ENCODE measurements at places on chromosomes 5 and 9.

GRCh38 chr9:133129001-133129795 is 8.2 kb upstream of the RALGDS start:
- no peak for DNase-seq

- no peak for DNase-seq
Observed at GRCh38 chr5:155004138-155004744, 9.3 kb upstream of the KIF4B start.

- DNase-seq: no peak
Observed at GRCh38 chr5:41176952-41177351, 36.4 kb downstream of the C6 start.

- no peak for DNase-seq
Observed at GRCh38 chr5:169706758-169707450, 69.8 kb downstream of the DOCK2 start.

- DNase-seq: no peak
Observed at GRCh38 chr9:90014421-90014820, 409.6 kb downstream of the GADD45G start.

GRCh38 chr9:131707733-131708157 is 32.1 kb downstream of the RAPGEF1 start:
- DNase-seq: no peak

GRCh38 chr9:131082774-131083512 is 13.4 kb upstream of the AIF1L start:
- DNase-seq: no peak

GRCh38 chr9:103410059-103410458 is 414.9 kb downstream of the CYLC2 start:
- DNase-seq: no peak

- no peak for DNase-seq
Observed at GRCh38 chr9:98022447-98022846, 34.1 kb upstream of the NANS start.

GRCh38 chr9:96169484-96169883 is 132.5 kb downstream of the HSD17B3 start:
- no peak for DNase-seq

DNA sequence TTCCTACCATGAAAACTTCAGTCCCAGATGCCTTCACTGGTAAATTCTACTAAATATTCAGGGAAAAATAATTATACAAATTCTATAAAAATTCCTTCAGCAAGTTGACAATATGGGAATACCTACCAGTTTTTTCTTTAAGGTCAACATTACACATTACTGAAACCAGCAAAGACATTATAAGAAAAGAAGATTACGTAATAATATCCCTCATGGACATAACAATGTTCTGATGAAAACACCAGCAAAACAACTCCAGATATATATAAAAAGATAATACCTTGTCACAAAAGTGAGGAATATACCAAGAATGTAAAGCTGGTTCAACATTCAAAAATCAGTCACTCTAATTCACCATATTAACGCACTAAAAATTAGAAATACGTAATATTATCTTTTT is 507.9 kb downstream of the DMRTA1 start:
- DNase-seq: no peak

GRCh38 chr5:54538156-54538555 is 20.6 kb downstream of the SNX18 start:
- no peak for DNase-seq

DNA sequence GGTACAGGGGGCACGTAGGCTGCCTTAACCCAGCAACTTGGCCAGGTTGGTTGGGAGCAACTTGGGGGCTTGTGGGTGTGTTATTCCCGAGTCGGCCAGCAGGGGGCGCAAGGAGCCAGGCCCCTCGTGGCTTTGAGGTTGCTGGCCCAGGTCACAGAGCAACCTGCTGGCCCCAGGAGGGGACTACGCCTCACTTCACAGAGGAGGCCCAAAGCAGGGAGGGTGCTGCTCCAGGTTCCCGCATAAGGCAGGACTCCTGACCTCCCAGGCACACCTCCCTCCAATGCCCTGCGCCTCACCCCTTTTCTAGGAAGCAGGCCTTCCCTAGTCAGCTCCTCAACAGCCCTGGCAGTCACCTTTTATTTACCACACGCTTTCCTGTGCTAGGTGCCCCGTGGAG is 18.1 kb downstream of the KYAT1 start:
- peak; percentile 83 for DNase-seq

- no peak for DNase-seq
Observed at GRCh38 chr9:131271506-131271931, 4.8 kb downstream of the FAM78A start.

DNA sequence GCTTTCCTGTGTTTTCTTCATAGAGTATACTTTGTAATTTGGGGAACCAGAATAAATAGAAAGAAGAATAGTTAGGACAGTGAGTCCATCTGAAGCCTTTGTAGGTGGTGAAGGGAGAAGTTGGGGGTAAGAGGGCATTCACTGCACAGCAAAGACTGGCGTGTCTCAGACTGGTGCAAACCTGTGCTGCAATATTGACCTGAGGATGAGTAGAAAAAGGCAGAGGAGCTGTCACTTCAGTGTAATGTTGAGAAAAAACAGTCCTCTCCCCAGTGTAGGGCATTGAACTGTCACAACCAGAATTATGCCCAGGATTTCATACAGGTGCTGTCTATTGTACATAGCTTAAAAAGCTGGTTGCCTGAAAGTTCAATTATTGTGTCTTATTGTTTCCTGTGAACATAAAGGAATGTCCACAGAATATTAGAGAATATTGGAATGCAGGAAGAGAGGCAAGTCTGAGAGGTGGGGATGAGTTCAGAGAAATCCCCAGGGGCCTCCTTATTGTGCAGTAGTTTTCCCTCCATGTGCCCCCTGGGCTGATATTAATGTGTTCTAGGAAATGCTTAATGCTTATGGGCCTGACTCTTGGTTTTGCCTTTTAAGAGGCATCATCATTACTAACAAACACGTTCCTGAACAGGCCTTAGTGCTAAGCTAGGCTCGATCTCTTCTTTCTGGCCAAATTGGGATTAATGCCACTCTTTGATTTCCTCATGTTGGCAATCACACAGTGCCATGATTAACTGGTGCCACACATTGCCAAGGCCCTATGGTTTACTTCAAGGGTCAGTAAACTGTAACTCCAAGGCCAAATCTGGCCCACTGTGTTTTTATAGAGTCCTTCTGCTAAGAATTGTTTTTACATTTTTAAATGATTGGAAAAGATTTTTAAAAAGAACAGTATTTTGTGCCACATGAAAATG is 34.0 kb downstream of the DAPK1 start:
- DNase-seq: no peak

DNA sequence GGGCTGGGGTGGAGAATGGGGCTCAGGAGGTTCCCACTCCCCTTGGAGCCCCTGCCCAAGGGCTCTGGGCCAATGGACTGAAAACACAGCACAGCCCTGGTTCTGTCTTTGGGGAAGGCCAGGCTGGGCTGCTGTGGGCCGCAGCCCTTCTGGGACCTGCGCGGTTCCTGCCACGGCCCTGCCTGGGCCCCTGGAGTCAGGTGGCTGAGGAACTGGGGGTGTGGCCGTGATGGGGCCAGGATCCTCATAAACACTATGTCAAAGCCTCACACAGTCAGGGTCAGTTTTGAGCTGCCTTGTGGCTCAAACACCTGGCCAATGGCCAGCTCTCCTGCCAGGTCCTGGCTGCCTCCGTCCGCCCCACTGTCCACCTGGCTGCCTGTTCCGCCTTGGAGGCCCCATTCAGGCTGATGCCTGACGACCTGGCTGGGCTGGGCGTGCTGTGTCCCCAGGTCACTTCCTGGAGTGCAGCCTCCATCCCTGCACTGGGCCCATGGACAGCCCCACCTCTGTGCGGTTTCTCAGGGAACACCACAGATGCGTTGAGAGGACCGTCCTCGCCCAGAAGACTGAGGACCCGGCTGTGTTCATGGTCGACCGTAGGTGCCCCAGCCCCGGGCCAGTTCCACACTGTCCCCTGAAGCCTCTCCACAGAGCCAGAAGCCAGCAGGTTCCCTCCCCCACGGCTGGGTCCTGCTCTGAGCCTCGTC is 27.5 kb downstream of the PAEP start:
- DNase-seq: no peak

- DNase-seq: no peak
Observed at GRCh38 chr5:5671823-5672222, 249.3 kb downstream of the ICE1 start.

GRCh38 chr9:131734781-131735180 is 5.1 kb downstream of the RAPGEF1 start:
- no peak for DNase-seq

DNA sequence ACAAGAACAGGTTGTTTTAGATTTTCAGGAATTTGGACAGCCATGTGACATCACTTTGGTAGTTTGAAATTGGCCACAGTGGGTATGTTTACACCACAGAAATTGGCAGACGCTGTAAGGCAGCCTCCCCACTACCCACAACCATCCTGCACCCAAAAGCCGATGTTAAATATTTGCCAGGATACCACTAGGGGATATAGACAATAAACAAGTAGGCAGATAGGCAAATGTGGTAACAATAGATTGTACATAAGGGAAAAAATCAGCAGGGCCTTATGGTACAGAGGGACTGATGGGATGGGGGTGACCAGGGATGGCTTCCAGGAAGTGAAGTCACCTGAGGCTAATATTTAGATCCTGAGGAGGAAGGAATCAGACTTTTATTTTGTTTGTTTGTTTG is 31.1 kb upstream of the DUSP1 start:
- no peak for DNase-seq

- DNase-seq: no peak
Observed at GRCh38 chr5:76388236-76388635, 14.8 kb upstream of the IQGAP2 start.

GRCh38 chr9:130444565-130445221 is at the start of gene ASS1:
ASS1 (plus strand) TSS chr9:130444961; CDS start chr9:130452229, 7,268 bp downstream.
- DNase-seq: no peak

DNA sequence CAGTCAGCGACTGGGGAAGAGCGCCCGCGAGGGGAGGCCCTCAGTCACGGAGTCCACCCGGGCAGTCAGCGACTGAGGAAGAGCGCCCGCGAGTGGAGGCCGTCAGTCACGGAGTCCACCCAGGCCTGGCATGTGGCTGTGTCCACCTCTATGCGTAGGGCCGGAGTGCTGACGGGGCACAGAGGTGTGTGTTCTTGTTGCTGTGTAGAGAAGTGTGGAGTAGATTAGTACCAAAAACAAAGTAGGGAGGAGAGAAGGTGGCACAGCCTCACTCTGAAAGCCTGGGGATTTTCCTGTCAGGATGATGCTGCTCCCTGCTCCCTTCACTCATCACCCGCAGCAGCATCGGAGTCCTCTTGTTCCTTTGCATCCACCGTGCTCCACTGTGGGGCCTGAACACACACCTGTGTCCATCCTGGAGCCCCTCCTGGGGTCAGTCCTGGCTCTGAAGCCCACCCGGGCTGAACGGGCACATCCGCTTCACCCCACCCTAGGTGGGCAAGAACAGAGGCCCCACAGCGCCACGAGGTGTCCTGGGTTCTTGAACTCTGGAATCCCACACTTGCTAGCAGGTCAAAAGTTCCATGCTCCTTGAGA is 37.9 kb downstream of the AHRR start:
- no peak for DNase-seq

- DNase-seq: no peak
Observed at GRCh38 chr5:155587458-155587857, 573.9 kb downstream of the KIF4B start.

DNA sequence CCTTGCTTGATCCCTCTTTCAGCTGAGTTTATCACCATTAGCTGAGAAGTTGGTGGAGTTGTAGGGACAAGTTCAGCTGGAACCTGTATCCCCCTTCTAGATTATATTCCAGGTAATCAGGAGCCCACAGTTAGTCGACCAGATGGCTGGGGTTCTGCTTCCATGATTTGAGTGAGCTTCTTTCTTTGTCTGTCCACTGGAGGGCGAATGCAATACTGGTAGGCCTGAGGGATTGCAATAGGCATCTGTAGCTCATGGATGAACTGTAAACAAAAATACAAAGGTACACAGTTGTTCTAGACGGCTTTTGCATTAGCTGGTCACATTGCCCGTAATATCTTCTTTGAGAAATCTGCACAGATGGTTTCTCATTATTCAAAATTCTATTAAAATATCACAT is 88.9 kb downstream of the PCSK5 start:
- no peak for DNase-seq

DNA sequence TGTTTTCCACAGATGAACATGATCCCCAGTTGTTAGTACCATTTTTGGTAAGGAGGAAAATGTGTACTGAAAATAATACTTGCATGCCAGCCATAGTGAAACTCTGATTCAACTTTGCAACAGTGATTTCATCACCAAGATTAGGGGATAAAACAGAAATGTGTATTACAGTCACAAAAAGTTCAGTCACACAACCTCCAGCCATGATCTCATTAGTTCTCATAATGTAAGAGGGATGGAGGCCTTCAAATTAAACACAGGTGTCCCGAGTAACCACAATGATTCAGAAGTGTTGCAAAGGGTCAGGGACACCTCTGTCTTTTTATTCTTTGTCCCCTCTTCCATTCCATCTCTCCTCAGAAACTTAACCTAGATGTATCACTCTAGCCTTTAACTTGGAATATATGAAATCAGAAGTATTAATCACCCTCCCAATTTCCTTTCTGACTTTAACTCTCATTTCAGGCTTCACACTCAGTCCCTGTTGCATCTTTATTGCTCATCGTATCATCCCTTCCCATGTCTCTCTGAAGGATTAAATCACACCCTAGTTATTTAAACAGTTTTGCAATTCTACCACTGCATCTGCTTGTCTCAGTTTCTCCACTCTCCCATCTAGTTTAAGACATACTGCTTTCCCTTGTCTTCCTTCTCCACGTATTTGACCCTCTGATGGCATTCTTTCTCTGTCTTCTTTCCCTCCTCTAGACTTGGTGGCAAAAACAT is 291.2 kb downstream of the ADAMTS6 start:
- no peak for DNase-seq

GRCh38 chr5:137792303-137792702 is 38.1 kb upstream of the HNRNPA0 start:
- no peak for DNase-seq

DNA sequence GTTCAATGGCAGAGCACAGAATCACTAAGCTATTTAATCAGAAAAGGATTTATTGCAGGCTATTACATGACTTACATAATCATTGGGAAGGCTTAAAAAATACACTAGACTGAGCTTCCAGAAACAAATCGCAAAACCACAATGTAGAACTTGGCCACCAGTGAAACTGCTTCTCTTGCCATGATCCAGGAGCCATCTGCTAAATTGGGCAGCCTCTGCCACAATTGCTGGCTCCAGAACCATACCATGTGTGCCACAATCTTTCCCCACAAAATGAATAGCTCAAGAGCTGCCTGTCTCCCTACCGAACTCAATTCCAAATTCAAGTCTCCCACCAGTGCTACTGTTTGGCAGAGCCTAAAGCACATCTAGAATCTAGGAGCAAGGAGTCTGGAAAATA is 9.8 kb upstream of the ERAP1 start:
- no peak for DNase-seq

DNA sequence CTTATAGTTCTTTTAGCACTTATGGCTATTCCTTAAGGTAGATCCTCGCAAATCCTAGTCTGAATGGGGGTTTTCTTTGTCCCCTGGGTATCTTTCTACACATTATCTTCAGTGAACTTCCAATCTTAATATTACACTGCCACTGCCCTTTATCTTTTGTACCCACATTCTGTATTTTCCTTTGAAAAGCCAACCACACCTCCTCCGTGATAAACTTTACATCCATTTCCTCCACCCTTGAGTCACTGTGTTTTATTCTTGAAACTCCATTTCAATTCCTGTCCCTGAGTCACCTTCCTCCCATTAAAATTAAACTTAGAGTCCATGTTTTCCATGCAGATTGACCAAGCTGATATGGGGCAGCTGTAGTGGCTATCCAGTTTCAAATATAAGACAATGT is 43.2 kb upstream of the RICTOR start:
- DNase-seq: no peak
